ENCODE measurements at places on chromosomes 12 and 14.

DNA sequence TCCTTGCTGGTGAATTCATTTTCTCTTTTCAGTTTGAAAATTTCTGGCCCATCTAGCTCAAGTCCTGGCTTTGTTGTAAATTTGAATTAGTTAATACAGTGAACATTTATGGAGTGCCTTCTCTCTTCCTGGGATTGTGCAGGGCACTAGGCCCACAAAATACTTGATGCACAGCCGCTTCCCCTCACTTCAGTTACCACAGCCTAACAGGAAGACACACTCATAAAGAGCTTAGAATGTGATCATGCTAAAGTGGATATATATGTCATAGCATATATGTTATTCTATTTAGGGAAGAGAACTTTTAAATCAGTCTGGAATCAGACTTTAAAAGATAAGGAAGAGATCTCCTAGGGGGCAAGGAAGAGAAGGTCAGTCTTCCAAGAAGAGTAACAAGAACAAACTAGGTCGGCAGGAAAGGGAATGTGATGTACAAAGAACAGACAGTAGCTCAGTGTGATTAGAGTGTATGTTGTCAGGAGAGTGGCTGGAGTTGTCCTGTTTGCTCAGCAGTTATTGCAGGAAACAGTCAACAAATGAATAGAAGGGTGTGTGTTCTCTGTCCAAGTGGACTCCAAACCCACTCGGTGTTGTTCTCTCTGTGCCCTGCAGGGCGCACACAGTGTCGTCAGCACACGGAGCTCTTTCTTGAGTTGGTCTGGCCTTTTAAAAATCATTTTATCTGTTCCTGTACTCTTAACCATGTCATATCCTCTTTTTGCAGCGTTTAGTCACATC is 74.4 kb downstream of the DAAM1 start:
- no peak for DNase-seq

DNA sequence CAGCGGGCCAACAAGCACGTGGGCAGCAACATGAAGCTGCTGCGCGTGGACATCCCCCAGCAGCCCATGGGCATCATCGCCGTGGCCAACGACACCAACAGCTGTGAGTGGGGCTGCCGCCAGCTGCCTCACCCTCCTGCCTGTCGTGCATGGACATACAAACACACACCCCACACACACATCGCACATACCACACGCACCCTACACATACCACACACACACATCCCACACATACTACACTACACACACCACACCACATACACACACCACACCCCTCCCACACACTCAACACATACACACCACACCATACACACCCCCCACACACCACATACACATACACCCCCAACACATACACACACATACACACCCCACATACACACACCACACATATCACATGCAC is 25.2 kb upstream of the NXPH4 start:
- no peak for DNase-seq

- no peak for DNase-seq
These were observed 50.7 kb downstream of the TSPAN9 start for GRCh38 chr12:3127832-3128231.

DNA sequence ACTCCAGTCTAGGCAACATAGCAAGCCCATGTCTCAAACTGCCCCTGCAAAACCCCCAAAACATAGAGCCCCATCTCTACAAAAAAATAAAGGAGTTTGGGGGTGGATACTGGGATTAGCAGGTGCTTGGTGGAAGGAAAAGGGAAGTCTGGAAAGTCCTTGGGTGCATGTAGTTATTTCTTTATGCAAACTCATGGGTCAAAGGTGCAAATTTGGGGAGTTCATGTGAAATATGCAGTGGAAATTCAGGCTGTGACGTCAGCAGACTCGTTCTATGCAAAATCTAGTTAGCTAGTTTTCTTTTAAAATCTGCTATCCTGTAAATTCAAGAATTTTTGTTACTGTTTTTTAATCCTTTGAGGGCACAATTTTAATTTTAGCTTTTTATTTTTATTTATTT is 51.3 kb downstream of the GNS start:
- DNase-seq, result no peak

- DNase-seq, result no peak
These were observed 17.1 kb downstream of the FOXG1 start for GRCh38 chr14:28783664-28784063.

- DNase-seq, result no peak
These were observed 89.3 kb downstream of the FSCB start for GRCh38 chr14:44417809-44418208.

DNA sequence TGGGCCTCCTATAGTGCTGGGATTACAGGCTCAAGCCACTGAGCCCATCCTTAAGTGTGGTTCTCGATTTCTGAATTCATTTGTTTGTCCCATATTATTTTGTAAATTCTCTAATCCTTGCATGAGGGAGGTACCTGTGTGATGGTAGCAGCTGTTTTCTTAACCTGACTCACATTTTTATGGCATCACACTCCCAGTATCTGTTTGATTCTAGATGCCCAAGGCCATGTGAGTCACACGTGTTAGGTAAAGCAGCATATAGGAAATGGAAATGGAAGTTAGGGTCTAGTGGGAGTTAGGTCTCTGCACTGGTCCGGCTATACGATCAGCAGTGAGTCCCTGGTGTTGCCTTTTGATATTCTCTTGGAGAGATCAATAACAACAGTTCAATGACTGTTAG is 198.1 kb downstream of the ERC1 start:
- no peak for DNase-seq

DNA sequence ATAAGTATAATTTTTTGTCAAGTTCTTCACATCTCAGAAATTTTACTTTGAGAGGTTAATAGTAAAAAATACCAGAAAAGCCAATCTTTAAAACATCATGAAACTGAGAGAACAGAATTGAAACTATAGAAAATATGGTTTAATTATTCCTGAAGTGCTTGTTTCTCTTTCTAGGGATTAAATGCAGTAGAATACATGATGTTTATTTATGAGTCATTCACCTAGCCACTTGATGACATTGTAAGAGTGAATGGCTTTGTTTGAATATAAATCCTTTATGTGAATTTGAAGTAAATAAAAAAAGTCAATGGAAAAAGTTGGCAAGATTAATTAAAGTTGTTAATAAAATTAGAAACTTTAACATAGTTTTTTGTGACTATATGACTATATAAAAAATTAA is 48.4 kb downstream of the KTN1 start:
- no peak for DNase-seq

DNA sequence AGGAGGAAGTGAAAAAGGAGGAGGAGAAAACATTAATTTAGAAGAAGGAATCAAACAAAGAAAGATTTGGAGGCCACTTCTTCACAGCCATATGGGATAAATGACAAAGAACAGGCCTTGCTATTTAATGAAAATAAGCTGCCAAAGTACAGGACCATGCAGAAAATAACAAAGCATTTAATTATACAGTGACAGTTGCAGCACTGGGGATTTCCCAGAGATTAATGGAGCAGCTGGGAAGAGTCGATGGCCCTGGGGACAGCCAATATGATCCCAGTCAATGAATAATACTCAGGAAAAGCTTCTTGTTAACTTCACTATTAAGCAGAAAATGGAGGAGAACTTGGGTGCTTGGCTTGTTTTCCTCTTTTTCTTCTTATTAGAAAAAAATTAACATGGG is 34.6 kb downstream of the RERG start:
- no peak for DNase-seq

GRCh38 chr14:97052001-97052400 is 254.8 kb downstream of the VRK1 start:
- DNase-seq, result no peak

DNA sequence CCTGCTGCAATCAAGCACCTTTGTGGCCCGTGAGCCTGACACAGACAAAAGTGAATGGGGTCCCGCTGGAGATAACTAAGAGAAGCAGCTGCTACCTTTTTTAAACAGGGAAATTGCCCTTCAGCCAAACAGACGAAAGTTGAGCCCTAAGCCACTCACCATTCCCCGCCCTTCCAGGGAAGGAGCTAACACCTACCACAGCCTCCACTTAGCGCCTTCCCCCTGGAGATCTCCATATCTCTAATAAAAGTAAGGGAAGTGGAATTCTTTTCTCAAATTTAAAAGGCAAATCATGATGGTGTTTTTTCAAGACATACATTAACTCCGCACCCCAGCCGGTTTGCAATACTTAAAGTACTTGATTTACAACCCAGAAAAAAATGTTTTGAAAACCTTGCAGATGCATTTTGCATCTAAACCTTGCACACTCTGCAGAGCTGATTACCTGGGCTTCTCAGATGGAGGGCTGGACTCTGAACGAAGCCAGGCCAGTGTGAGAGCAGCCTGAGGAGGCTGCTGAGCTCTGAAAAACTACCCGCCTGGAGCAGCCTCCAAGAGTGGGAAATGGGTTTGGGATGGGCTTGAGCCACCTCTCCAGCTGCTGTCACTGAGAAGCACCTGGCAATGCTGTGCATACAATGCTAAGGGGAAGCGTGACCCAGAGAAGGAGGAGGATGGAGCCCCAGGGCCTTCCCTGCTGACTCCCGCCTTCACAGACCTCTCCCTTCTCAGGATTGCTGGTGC is 10.0 kb downstream of the NUAK1 start:
- DNase-seq, result no peak

DNA sequence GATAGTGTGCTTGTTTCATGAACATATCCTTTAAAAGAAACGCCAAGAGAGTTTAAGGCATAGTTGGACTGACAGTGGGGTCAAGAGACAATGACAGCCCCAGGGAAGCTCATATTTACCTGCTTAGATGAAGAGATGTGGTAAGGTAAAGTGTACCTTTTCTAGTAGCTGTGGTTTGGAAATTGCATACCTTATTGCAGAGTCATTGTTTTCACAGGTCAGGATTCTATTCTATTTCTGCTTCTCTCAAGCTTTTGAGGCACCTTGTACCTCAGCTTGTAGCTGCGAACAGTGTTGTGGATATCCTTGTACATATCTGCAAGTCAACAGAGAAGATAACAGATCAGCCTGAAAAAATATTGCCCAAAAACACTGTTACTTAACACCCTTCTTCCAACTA is 47.7 kb downstream of the ATP6V1D start:
- no peak for DNase-seq

DNA sequence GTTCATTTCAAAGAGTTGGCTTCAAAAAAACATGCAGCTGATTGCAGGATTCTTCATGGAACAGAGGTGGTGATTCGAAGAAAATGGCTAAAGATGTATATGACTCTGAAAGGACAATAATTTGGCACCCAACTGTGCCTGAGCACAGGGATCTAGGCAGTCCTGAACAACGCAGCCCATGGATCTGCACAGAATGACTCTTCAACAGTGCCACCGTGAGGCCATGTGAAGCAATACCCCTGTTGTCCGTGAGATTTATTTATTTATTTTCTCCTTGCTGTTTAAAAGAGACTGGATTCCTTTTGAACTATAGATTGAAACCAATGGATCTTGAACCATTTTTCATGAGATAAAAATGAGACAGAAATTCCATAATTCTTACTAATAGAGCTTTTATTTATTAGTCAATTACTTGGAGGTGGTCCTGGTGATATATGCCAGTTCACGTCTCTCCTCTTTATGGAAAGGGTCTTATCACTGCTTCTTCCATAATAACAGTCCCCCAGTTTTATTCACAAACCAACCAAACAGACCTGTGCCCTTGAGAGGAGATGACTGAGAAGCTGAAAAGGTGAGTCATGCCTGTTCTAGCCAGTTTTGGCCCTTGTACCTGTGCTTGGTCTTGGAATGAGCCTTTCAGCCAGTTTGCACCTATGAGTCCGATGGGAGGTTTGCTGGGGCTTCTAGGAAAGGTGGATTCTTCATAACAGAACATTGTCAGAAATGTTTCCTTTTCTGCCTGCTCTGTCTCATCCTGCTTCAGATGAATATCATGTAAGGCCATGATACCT is 1598.3 kb downstream of the AACS start:
- no peak for DNase-seq

DNA sequence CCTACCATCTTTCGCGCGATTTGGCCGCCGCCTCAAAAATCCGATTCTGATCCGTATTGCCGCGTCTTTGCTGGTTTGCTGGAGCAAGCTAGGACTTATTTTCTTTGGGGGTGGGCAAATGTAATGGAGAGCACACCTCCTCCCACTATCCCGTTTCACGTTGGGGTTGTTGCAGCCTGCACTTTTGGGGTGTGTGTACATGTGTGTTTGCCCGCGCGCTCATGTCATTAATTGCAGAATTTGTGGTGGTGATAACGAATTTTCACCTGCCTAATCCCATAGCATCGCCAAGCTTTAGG is 657 bp downstream of the METAP2 start:
- DNase-seq, result no peak

- DNase-seq, result no peak
These were observed 230.3 kb upstream of the PRICKLE1 start for GRCh38 chr12:42819846-42820245.

- DNase-seq, result no peak
These were observed 598.7 kb downstream of the SOX5 start for GRCh38 chr12:23350808-23351207.

- no peak for DNase-seq
These were observed 73.7 kb downstream of the PRIMA1 start for GRCh38 chr14:93714605-93715004.

GRCh38 chr12:128940974-128941373 is 87.7 kb downstream of the GLT1D1 start:
- no peak for DNase-seq

DNA sequence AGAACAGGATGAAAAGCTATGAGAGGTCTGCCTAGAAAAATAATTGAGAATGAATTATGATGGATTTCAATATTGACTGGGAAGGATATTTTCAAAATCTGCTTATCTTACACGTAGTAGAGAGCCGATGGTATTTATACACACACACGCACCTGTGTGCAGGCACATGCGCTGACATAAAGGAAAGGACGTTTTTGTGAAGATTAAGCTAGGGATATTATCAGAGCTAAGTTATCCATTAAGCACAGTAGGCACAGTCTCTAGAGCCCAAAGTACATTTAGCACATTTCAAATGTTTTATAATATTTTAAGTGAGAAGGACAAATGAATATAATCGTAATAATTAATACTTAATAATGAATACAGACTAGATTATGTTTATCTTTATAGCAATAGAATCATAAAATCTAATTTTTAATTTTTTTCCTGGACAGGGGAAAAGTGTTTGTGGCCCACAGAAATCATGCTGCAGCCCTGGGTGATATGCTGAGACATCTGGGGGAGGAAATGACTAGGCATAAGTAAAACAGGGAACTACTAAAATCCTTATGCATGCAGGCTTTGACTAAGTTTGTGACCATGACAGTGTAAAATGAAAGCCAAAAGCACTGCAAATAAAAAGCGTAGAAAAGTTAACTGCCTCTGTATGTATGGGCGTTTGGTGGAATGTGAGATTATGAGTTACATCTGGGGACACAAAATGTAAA is 146.1 kb downstream of the KITLG start:
- DNase-seq, result no peak

Data from NCI-H446 treated with DMSO at 0.1 percent for 48 hours (cell line).